SJSA1 (cell line): ENCODE measurements at places on chromosomes 7 and 10. TPM values are rescaled to one million over a fixed set of nuclear protein-coding genes. Genes with fewer than 3 reads are reported as not detected.

The MYO1G gene
- total RNA-seq: 0.11 TPM in 1 of 2 replicates, not detected in the other

The ZNF479 gene
- total RNA-seq: not detected in 2 replicates

The LLCFC1 gene
- total RNA-seq: not detected in 2 replicates

The NXPH1 gene
- not detected in 2 replicates for total RNA-seq

DNA sequence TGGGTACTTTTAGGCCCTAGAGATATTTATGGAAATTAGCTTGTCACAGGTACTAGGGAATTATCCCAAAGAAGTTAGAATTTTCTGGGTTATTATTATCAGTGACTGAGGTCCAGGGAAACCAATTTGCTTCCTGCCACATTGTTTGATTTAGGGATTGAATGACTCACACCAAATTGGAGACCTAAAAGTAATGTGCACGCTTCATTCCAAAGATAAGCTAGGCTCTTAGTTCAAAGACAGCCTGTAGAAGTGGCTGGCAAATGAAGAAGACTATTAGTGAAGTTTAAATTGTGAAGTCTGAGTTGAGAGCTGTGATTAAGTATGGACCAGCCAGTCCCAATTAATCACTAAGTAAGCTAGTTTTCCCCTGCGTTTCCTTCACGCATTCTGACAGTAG is 188.1 kb upstream of the MYO3A start:
- H3K4me1 ChIP-seq: peaks cover 25% of the 10 kb centered on the region
- peak overlapping the region; percentile 69 for H3K27ac ChIP-seq
- DNase-seq: peak; percentile 46
- H3K27me3 ChIP-seq: no peaks in the 10 kb centered on the region
- H3K4me3 ChIP-seq: no peak overlapping the region

- no peaks in the 10 kb centered on the region for H3K27me3 ChIP-seq
- no peak overlapping the region for H3K27ac ChIP-seq
- DNase-seq: peak; percentile 10
- no peak overlapping the region for H3K4me3 ChIP-seq
- H3K4me1 ChIP-seq: peaks cover 4% of the 10 kb centered on the region; the same call in 1 of the 2 replicates
- no peaks in the 10 kb centered on the region for H3K36me3 ChIP-seq
Observed at GRCh38 chr7:17123020-17123419, 175.4 kb upstream of the AHR start.

DNA sequence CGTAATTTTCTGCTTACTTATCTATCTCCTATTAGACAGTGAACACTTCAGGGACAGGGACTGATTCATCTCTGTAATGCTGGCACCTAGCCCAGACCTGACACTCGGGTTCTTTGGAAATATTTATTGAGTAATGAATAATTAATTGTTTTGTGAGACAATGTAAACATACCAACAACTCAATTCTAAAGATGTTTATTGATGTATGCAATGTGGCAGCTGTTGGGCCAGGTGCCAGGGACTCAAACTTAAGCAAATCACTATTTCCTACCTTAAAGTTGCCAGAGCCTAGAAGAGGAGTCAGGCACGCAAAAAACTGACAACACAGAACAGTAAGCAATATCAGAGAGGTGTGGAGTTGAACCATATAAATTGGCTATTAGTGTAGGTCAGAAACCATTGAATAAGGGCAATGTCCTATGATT is 63.6 kb upstream of the BMPER start:
- H3K27me3 ChIP-seq: no peaks in the 10 kb centered on the region
- H3K4me1 ChIP-seq: no peaks in the 10 kb centered on the region
- DNase-seq: no peak
- no peak overlapping the region for H3K4me3 ChIP-seq
- no peak overlapping the region for H3K27ac ChIP-seq

DNA sequence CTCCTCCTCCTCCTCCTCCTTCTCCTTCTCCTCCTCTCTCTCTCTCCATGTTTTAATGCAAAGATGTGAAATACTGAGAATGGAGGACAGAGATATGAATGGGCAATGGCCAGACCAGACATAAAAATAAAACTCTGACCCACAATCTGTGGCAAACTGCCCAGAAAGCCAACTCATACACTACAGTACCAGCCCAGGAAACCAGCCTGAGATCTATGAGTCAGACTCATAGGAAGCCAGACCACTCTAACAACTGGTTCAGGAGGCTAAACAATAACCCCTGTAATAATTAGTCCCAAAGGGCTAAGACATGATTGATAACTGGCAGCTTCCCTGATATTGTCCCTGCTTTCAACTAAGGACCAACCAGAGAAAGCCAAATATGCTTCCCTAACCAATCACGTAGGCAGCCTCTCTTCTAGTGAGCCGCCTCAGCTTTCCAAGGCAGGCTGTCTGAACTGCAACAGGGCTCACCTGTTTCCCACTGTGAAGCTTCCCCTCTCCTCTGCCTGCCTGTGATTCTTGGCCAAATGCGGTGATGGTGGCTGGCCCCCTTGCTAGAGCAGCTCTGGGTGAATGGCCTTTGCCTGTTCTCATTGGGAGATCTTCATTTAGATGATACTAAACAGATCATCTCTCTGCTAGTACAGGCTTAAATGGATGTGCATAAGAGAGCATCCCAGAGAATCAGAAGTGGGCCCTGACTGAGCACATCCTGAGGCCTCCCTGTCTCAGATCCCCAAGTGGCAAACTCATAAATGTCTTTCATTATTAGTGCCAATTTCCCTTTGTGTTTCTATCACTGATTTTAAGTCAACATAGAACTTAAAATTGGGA is 817.6 kb downstream of the TNS3 start:
- peak; percentile 90 for DNase-seq
- H3K36me3 ChIP-seq: no peaks in the 10 kb centered on the region
- peaks cover 18% of the 10 kb centered on the region for H3K4me1 ChIP-seq
- H3K4me3 ChIP-seq: no peak overlapping the region
- H3K27me3 ChIP-seq: no peaks in the 10 kb centered on the region

DNA sequence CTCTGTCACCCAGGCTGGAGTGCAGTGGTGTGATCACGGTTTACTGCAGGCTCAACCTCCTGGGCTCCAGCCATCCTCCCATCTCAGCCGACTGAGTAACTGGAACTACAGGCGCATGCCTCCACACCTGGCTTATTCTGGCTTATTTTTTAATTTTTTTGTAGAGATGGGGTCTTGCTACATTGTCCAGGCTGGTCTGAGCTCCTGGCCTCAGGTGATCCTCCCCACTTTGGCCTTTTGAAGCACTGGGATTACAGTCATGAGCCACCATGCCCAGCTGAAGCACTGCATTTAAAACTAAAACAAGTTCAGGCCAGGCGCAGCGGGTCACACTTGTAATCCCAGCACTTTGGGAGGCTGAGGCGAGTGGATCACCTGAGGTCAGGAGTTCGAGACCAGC is 8.0 kb downstream of the SH3PXD2A start:
- no peaks in the 10 kb centered on the region for H3K36me3 ChIP-seq
- no peak for DNase-seq
- no peak overlapping the region for H3K27ac ChIP-seq
- peaks cover 9% of the 10 kb centered on the region for H3K4me1 ChIP-seq
- no peak overlapping the region for H3K4me3 ChIP-seq
